ENCODE measurements at places on chromosomes 3 and 15. TPM values are rescaled to one million over a fixed set of nuclear protein-coding genes. Genes with fewer than 3 reads are reported as not detected.

HCN4 gene
- not detected for total RNA-seq

GRCh38 chr15:89400782-89401545 lies 66.3 kb upstream of the POLG start:
- DNase-seq = no peak

GRCh38 chr3:179168918-179169317 lies 20.8 kb downstream of the PIK3CA start:
- DNase-seq = no peak

DNA sequence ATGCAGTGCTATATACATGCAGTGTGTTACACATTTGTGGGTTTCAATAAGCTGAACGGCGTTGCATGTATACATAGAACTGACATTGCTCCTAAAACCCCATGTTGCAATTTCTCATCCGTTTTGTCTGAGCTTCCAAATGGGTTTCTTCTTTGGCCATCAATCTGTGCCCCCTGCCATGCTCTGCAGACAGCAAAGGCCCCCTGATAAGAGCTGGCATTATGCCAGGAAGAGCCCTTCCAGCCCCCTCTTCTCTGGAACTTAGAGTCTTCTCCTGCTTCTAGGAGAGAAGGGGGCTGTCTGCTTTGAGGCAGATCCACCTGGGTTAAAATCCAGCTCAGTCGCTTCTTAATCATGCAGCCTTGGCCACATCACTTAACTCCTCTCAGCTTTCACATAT lies 254.0 kb downstream of the SLCO3A1 start:
- DNase-seq = no peak

DNA sequence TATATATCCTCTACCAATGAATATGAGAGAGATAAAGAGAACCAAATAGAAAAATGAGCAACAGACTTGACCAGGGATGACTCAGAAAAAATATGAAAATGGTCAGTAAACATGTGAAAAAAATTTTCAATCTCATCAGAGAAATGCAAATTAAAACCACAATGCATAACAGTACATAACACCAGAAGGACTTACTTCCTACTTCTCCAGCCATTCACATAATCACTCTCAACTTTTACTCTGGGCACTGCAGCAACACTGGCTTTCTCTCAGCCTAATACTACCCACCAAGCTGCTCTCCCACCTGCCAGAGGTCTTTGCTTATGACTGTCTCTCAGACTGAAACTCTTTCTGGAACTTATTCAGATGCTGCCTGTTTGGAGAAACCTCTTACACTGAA lies 49.4 kb downstream of the DPH6 start:
- no peak for DNase-seq

ACKR2 gene
- not detected for total RNA-seq

GRCh38 chr3:64300790-64301423 lies 75.6 kb upstream of the PRICKLE2 start:
- no peak for DNase-seq

DENND4A gene
- 69.6 TPM for total RNA-seq

GABRR3 gene
- not detected for total RNA-seq

POPDC2 gene
- total RNA-seq = 3.5 TPM

- no peak for DNase-seq
These were observed 674.4 kb downstream of the NTRK3 start for GRCh38 chr15:87582169-87582568.

- DNase-seq = no peak
These were observed 163.3 kb downstream of the PGPEP1L start for GRCh38 chr15:98844261-98844660.

IFT57 gene
- 56.6 TPM for total RNA-seq

GRCh38 chr3:181292984-181293383 lies 303.4 kb upstream of the DNAJC19 start:
- DNase-seq = no peak

ABI3BP gene
- not detected for total RNA-seq

- no peak for DNase-seq
These were observed 21.3 kb upstream of the TMEM108 start for GRCh38 chr3:133016838-133017309.

- no peak for DNase-seq
These were observed 5.5 kb upstream of the LARP6 start for GRCh38 chr15:70859322-70859908.

- DNase-seq = no peak
These were observed 455.6 kb upstream of the RARB start for GRCh38 chr3:24972491-24972890.

DNA sequence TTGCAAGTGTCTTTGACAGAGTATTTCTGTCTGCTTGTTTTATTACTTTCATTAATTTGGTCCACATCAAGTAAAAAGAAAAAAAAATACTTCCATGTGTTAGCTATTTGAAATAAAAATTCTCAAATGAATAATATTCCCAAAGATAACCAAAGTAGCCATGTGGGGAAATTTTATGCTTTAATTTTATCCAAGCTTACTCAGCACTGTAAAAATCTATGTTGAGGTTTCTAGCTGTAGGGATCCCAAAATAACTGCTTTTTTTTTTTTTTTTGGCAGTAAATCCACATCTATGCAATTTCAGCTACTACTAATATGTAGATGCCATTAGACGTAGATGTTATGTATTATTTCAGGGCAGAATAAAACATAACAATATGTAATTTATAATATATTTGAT lies 35.4 kb upstream of the CNTN6 start:
- DNase-seq = no peak

- no peak for DNase-seq
These were observed 761.2 kb upstream of the LMCD1 start for GRCh38 chr3:7740458-7740857.

DNA sequence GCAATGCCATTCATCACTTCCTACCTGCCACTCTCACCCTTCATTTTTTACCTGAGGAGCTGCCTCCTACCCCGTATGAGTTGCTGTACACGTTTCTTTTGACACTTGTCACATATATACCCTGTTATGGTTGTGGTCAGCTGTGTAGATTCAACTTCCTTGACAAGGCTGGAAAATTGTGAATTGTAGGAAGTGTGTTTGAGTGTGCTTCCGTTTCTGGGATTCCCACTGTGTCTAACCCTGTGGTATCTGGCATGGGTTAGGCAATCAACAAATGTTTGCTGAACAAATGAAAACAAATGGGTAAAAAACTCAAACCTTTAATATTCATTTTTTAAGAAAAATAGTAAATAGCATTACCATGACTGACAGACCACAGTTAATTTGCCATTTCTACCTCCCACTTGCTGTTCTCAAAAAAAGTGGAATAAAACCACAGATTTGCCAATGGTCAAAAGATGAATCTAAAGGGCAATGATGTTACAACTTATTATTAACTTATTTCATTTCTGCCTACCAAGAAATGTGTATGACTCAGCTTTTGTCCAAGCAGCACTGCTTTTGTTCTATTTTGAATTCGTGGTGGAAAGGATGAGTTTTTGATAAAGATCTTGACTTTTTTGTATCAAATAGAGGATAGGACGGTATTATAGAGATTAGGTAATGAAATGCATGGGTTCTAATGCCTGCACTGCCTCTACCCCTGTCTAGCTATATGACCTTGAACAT lies 404.6 kb downstream of the LPP start:
- peak; percentile 14 for DNase-seq

PPP1R14D gene
- total RNA-seq = not detected

GRCh38 chr3:112175037-112175436 lies 42.0 kb upstream of the GCSAM start:
- no peak for DNase-seq

- DNase-seq = no peak
These were observed 216.2 kb downstream of the ITPR1 start for GRCh38 chr3:4709341-4709740.

DNA sequence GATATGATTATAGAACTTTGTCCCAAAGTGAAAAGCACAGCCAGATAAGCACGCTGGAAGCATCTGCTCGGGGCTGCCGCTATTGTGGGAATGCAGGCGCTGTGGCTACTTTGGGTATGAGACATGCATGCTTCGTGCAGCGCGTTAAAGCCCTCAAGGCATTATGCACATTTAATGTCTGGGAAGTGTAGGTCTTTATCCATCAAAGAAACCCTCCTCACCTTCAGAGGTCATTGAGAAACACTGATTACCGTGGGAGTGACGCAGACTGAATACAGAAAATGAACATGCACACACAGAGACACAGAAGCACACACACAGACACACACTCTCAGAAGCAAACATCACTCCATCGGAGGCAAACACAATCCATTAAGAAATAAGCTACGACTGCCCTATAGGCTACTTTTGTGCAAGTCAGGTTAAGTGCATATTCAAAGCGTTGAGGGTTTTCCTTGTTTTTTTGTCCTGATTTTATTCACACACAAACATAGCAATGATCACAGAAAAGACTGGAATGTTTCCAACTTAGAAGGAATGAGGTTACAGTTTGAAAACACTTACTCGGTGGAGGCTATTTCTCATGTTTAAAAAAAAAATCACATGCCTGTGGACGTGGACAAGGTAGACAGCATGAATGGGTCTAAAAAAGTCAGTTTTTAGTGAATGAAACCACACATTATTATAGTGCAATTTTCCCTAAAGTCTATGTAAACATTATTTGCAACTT lies 68.5 kb downstream of the PLCH1 start:
- no peak for DNase-seq

DNA sequence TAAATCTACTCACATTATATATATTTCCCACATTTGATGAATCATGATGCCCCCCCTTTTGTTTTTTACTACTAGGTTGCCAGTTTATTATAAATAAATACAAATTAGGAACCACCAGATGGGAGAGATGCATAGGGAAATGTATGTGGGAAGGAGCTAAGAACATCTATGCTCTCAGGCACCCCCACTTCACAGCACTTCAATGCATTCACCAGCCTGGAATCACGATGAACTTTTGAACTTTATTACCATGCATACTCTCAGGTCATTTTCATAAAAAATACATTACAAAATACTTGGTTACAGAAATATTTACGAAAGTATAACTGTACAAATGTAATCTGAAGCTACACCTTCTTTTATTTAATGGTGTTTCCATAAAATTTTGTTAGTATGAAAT lies 988.0 kb upstream of the EPHA6 start:
- no peak for DNase-seq

ACTRT3 gene
- total RNA-seq = not detected

GRCh38 chr3:197257711-197258110 lies 40.7 kb downstream of the DLG1 start:
- DNase-seq = no peak

C3orf18 gene
- total RNA-seq = 3.9 TPM

GRCh38 chr15:72098040-72098439 lies 19.9 kb downstream of the MYO9A start:
- no peak for DNase-seq

DNA sequence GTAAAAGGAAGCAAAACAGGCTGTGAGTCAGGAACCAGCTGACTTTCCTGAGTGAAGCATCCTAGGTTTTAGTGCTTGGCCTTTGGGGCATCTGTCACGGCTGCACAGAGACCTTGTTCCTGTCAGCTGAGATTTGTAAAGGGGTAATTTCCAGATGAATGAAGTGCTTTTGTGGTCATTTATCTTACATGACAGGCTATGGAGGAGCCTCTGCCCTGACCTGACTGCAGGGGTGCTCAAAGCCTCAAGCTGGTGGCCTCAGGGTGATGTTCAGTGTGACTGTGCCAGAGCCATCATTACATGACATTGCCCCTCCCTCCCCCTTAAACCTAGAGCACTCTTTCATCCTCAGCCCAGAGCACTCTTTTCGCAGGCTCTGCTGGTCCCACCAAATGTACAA lies 132.5 kb downstream of the ARNT2 start:
- DNase-seq = no peak

- DNase-seq = no peak
These were observed 60.6 kb downstream of the ZNF280D start for GRCh38 chr15:56672721-56673120.

GNAT1 gene
- total RNA-seq = 0.28 TPM

GOLGA8M gene
- total RNA-seq = 2.8 TPM

DNA sequence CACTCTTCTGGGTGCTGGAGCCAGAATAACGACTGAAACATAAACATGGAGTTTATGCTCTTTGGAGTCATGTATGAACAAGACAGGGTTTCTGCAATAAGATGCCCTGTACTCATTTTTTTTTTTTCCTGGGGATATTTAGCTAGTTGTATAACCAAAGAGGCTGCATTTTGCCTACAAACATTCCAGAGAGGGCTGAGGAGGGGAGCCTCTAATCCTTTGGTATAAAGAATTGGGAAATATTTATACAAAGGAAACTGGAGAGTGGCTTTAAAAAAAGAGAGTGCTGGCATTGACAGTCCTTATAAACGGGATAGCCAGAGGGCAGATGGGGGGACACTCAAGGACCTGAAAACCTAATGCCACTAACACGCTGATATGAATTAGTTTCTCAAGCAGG lies 32.4 kb upstream of the GAP43 start:
- DNase-seq = no peak

- DNase-seq = no peak
These were observed 58.3 kb downstream of the CLEC3B start for GRCh38 chr3:45084361-45084760.

- DNase-seq = no peak
These were observed 155.6 kb downstream of the SQOR start for GRCh38 chr15:45790325-45790943.

CCR1 gene
- total RNA-seq = 0.34 TPM

DNA sequence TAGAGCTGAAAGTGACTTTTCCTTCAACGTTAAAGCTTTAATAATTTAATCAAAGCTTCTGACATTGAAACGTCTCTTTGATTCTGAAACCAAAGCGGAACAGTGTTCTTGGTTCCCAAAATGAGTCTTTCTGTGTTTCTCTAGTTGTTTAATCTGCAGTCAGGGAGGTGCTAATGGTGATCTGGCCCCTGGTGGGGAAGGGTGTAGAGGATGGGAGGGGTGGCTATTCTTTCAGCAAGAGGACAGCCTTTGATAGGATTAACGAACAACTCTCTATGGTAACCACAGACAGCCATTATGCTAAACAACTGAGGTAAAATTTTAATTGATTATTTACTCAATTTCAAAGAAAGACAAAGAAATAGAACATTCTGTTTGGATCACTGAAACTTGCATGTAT lies 79.9 kb upstream of the CADPS start:
- DNase-seq = no peak

- DNase-seq = no peak
These were observed 46.8 kb upstream of the DPPA4 start for GRCh38 chr3:109384164-109384563.

CCDC39 gene
- total RNA-seq = not detected

- DNase-seq = no peak
These were observed 1105.8 kb downstream of the IGSF11 start for GRCh38 chr3:117928836-117929235.

Measured in CD4-positive, alpha-beta T cell (primary cell).